ENCODE measurements at places on chromosomes 7 and 10.

DNA sequence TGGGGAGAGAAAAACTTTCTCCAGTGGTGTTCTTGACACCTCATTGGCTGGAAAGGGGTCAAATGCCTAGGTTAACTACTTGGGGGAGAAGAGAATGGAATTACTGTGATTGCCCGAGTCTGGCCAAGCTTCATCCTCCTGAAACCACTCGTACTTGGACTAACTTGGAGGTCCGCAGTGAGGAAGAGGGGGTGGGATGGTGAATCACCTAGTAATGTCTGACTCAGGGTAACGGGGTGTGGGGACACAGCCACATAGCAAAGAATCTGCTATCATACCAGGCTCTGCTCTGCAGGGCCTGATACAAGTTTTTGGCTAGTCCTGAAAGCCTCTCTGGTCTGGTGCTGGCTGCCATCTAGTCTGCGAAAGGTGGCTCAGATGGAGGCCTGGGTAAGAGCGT, 190.9 kb downstream of the RPS24 start:
- H3K4me1 ChIP-seq, result no peaks in the 10 kb centered on the region
- H3K36me3 ChIP-seq, result no peaks in the 10 kb centered on the region
- no peak for DNase-seq

DNA sequence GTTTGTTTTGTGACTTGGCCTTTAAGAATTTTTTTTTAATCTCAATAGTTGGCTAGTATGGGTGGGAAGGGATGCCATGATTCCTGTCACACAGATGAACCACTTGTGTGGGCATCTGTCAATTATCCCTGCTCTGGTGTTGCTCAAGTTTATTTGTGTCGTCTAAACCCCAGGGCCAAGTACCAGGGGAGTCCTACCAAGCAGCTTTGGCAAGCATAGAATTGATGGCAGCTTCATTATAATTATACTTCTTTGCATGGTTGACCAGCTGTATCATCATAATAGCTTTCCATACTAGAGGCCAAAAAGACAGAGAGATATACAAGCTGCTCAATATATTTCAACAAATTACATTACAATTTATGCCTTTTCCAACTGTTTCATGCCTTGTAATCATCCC, 30.4 kb downstream of the SUGCT start:
- no peak overlapping the region for H3K27ac ChIP-seq
- H3K4me3 ChIP-seq, result no peak overlapping the region
- H3K4me1 ChIP-seq, result no peaks in the 10 kb centered on the region

DNA sequence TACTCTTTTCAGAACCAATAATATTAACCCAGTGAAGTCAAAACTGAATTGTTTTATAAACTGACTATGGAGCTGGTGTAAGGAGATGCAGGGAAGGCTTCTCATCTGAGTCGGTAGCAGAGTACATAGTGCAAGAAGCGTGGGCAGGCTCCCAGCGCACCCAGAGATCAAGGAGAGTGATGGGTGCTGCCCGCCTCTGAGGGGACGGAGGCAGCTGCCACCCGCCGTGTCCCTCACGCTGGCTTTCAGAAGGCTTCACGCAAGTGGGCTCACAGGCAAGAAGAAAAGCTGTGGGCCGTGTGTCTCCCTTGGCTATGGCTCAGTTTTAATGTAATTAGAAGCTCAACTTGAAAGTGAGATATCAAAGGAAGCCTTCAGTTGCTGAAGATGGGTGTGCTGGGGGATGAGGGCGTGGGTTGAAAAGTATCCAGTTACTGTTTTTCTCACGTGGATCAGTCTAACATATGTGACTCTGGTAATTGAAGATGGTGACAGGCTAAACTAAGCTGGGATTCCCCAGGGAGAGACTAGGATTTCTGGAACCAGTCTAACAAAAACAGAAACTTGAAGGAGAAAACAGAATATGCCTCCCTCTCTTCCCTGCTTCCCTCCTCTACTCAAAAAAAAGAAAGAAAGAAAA, 159.9 kb downstream of the MGMT start:
- no peaks in the 10 kb centered on the region for H3K4me1 ChIP-seq
- H3K27ac ChIP-seq, result no peak overlapping the region
- H3K36me3 ChIP-seq, result no peaks in the 10 kb centered on the region
- no peaks in the 10 kb centered on the region for H3K27me3 ChIP-seq
- DNase-seq, result no peak

GRCh38 chr10:72337039-72337629, 17.6 kb downstream of the DNAJB12 start:
- H3K4me1 ChIP-seq, result peaks cover 22% of the 10 kb centered on the region
- peak; percentile 88 for DNase-seq
- H3K4me3 ChIP-seq, result no peak overlapping the region

DNA sequence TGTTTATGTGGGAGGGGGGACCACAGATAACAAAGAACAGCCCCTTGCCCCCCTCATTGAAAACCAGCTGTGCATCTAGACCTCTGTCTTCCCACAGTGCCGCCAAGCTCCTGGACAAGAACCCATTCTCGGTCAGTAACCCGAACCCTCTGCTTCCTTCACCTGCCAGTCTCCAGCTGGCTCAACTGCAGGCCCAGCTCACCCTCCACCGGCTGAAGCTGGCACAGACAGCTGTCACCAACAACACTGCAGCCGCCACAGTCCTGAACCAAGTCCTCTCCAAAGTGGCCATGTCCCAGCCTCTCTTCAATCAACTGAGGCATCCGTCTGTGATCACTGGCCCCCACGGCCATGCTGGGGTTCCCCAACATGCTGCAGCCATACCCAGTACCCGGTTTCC, 91.0 kb upstream of the PDCD4 start:
- peaks cover 17% of the 10 kb centered on the region for H3K4me1 ChIP-seq
- H3K27me3 ChIP-seq, result no peaks in the 10 kb centered on the region
- no peak for DNase-seq
- H3K4me3 ChIP-seq, result no peak overlapping the region
- H3K36me3 ChIP-seq, result no peaks in the 10 kb centered on the region

- H3K36me3 ChIP-seq, result no peaks in the 10 kb centered on the region
- no peaks in the 10 kb centered on the region for H3K4me1 ChIP-seq
- no peak for DNase-seq
- no peak overlapping the region for H3K27ac ChIP-seq
- no peak overlapping the region for H3K4me3 ChIP-seq
These were observed 18.3 kb upstream of the PODXL start for GRCh38 chr7:131574741-131575140.

DNA sequence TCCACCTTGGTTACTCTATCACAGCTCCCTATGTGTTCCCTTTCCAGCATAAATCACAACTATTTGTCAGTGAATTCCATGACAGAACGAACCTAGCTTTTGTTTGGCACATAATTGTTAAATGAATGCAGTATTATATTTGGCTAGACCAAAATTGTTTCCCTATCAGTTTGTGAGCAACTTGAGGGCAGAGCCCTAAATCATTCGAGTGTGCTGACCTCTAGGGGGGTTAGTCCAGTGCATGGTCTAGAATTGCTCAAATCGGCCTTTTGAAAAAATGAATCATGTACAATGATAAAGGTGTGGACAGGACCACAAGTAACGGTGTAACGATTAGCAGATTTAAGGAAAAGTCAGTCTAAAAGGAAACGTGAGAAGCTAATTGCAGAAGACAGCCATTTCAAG, 475 bp upstream of the NRBF2 start:
- H3K27ac ChIP-seq, result peak overlapping the region; percentile 72
- H3K27me3 ChIP-seq, result no peaks in the 10 kb centered on the region

- H3K36me3 ChIP-seq, result no peaks in the 10 kb centered on the region
- H3K4me3 ChIP-seq, result no peak overlapping the region
- H3K4me1 ChIP-seq, result no peaks in the 10 kb centered on the region
- DNase-seq, result no peak
- H3K27me3 ChIP-seq, result no peaks in the 10 kb centered on the region
- H3K27ac ChIP-seq, result no peak overlapping the region
These were observed 151.7 kb downstream of the RTKN2 start for GRCh38 chr10:62116896-62117295.

DNA sequence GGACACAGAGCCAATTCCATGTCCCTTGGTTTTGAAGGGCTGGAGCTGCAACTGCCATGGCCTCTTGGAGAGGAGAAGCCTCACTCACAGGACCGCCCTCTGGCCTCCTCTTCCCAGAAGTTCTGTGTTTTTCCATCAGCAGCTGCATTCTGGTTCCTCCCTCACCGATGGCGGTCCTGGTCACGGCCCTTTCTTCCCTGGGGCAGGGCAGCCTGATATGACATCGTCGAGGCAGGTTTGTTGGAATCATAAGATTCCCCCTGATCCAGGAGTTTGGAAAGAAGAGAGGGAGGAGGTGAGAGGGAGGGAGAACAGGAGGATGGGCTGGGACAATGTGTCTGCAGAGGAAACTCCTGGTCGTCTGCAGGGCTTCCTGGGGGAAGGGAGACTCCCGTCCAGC, 82.7 kb upstream of the PDZD8 start:
- H3K4me1 ChIP-seq, result peaks cover 14% of the 10 kb centered on the region
- no peak for DNase-seq
- H3K4me3 ChIP-seq, result no peak overlapping the region
- H3K27ac ChIP-seq, result no peak overlapping the region
- H3K27me3 ChIP-seq, result no peaks in the 10 kb centered on the region

- no peak overlapping the region for H3K27ac ChIP-seq
- H3K4me1 ChIP-seq, result no peaks in the 10 kb centered on the region
- DNase-seq, result no peak
- H3K27me3 ChIP-seq, result no peaks in the 10 kb centered on the region
- H3K36me3 ChIP-seq, result no peaks in the 10 kb centered on the region
- H3K4me3 ChIP-seq, result no peak overlapping the region
These were observed 81.4 kb upstream of the PPP2R2D start for GRCh38 chr10:131819241-131820072.

- no peak for DNase-seq
- no peaks in the 10 kb centered on the region for H3K27me3 ChIP-seq
- H3K36me3 ChIP-seq, result no peaks in the 10 kb centered on the region
These were observed 138.5 kb downstream of the VWC2 start for GRCh38 chr7:49911909-49912308.

DNA sequence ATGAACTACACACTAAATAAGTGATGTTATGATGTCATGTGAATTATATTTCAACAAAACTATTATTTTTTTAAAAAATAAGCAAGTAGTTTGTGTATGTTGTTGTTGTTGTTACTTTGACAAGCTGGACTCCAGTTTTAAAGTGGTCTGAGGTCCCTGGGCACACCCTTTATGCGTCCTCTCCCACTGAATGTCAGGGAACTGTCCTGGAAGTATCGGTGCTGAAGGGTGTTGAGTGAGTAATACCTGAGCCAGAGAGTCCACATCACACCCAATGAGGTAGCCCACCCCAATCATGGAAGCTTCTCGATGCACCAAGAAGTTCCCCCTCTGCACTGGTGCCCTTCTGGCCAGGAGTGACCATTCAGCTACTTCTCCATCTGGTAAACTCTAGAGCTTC, 64.3 kb downstream of the FOXI2 start:
- no peak overlapping the region for H3K27ac ChIP-seq
- H3K4me1 ChIP-seq, result no peaks in the 10 kb centered on the region
- no peaks in the 10 kb centered on the region for H3K36me3 ChIP-seq
- no peak overlapping the region for H3K4me3 ChIP-seq
- DNase-seq, result no peak

GRCh38 chr7:98420966-98421612, 20.2 kb upstream of the BAIAP2L1 start:
- no peaks in the 10 kb centered on the region for H3K36me3 ChIP-seq
- peaks cover 25% of the 10 kb centered on the region for H3K4me1 ChIP-seq
- no peak overlapping the region for H3K27ac ChIP-seq
- no peak overlapping the region for H3K4me3 ChIP-seq

DNA sequence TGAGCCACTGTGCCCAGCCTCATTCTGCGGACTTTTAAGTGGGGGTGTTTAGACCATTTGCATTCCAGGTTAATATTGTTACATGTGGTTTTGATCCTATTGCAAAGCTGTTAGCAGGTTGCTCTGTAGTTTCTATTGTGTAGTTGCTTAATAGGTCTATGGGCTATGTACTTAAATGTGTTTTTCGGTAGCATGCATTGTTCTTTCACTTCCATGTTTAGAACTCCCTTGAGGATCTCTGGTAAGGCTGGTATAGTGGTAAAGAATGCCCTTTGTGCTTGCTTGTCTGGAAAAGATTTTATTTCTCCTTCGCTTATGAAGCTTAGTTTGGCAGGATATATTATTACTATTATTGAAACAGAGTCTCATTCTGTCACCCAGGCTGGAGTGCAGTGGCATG, 13.4 kb upstream of the LRRD1 start:
- no peak for DNase-seq
- H3K4me3 ChIP-seq, result no peak overlapping the region
- H3K27ac ChIP-seq, result no peak overlapping the region
- H3K36me3 ChIP-seq, result no peaks in the 10 kb centered on the region
- H3K4me1 ChIP-seq, result no peaks in the 10 kb centered on the region

GRCh38 chr7:54546081-54546985, 4.2 kb downstream of the VSTM2A start:
- H3K4me1 ChIP-seq, result no peaks in the 10 kb centered on the region
- H3K36me3 ChIP-seq, result no peaks in the 10 kb centered on the region
- no peak overlapping the region for H3K27ac ChIP-seq
- H3K27me3 ChIP-seq, result peaks cover 71% of the 10 kb centered on the region
- H3K4me3 ChIP-seq, result no peak overlapping the region
- DNase-seq, result peak; percentile 48

DNA sequence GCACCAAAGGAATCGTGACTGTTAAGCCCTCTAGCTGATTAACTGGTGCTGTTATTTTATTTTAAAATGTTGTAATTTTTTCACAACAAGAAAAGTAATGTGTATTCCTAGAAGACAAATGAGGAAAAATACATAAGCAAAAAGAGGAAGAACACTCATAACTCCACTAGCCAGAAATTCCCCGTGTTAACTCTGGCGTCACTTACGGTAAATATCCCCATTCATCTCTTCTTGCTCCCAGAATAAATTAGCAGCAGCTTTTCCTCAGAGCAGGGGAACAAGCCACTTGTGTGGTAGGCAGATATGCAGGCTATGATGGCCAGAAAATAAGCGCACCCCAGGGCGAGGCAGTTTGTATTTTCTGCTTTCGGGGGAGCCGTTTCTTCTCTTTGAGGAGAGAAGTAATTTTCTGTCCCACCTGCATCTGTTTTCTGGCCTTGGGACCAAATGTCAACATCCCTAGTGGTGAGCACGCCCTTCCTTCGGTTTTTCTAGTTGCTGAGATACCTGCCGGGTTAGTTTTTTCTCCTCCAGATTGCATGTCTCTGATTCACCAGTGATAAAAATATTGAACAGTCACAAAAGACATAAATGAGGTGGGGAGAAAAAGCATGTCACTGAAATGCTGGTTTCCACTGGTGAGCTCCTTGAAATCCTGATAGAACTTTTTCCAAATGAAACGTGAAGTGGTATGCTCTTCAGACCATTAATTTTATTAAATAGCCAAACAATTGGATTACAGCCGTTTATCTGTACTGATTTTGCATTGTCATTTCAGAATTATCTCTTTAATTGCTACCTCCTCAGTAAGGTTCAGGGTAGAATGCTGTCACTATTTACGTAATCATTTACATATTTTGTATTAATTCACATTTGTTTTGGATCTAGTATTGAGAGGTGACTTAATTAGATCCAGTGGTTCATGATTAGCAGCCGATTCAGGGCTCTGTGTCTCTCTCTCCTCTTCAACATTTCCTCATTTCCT, 268.1 kb downstream of the CAMK1D start:
- H3K36me3 ChIP-seq, result no peaks in the 10 kb centered on the region
- H3K4me1 ChIP-seq, result peaks cover 5% of the 10 kb centered on the region
- no peak overlapping the region for H3K4me3 ChIP-seq
- no peak overlapping the region for H3K27ac ChIP-seq
- H3K27me3 ChIP-seq, result no peaks in the 10 kb centered on the region

All from hepatocyte (in vitro differentiated cells).